Activated CD8-positive, alpha-beta T cell treated with anti-CD3 and anti-CD28 coated beads for 36 hours (primary cell): ENCODE measurements at places on chromosomes 7 and 10.

GRCh38 chr7:103432712-103433111 is 13.3 kb downstream of the SLC26A5 start:
- H3K27me3 ChIP-seq = peaks cover 6% of the 10 kb centered on the region
- no peaks in the 10 kb centered on the region for H3K36me3 ChIP-seq
- no peak overlapping the region for H3K27ac ChIP-seq
- no peaks in the 10 kb centered on the region for H3K4me1 ChIP-seq
- DNase-seq = no peak

- no peak for DNase-seq
- no peaks in the 10 kb centered on the region for H3K36me3 ChIP-seq
- H3K4me3 ChIP-seq = no peak overlapping the region
- H3K27me3 ChIP-seq = peaks cover 39% of the 10 kb centered on the region
- no peak overlapping the region for H3K27ac ChIP-seq
These were observed 247.4 kb downstream of the KIAA1217 start for GRCh38 chr10:24456322-24456721.

GRCh38 chr7:74365322-74366022 is 76.3 kb downstream of the CLIP2 start:
- H3K4me1 ChIP-seq = no peaks in the 10 kb centered on the region
- H3K27me3 ChIP-seq = no peaks in the 10 kb centered on the region
- no peak overlapping the region for H3K4me3 ChIP-seq

DNA sequence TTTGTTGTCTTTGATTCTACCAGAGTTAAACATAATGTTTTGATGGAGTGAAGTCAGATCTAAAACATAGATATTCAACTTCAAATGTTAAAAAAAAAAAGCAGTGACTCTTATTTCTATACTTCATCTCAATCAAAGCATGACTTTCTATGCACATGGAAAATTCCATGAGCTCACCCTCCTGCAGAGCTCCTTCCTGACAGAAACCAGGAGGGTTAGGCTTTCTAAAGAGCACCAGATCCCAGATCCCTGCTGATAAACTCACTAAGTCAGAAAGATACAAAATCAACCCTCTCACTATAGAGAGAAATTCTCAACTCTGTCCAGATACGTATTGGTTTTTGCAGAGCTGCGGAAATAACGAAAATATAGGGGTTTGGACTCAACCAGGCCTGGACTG is 122.6 kb downstream of the FAM107B start:
- H3K27me3 ChIP-seq = no peaks in the 10 kb centered on the region
- no peak overlapping the region for H3K27ac ChIP-seq
- H3K4me3 ChIP-seq = no peak overlapping the region
- H3K4me1 ChIP-seq = peaks cover 58% of the 10 kb centered on the region
- H3K36me3 ChIP-seq = no peaks in the 10 kb centered on the region

DNA sequence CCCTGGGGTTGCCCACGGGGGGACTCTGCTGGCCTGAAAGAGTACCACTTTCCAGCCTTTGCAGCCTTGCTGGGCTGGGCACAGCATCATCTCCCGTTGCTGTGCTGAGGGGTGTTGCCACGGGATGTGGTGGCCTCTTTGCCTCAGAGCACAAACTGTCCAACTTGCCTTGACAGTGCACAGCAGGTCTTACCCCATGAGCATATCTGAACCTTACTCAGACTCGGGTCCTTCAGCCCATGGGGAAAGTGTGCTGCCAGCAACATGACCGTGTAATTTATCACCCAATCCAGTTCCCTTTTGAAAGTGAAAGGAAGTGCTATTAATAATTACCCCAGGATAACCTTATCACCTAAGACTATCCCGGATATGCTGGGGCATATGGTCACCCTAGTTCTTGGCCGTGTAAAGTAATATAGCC is 46.8 kb downstream of the TBXAS1 start:
- no peaks in the 10 kb centered on the region for H3K27me3 ChIP-seq
- peaks cover 2% of the 10 kb centered on the region for H3K4me1 ChIP-seq
- no peaks in the 10 kb centered on the region for H3K36me3 ChIP-seq
- H3K27ac ChIP-seq = no peak overlapping the region

DNA sequence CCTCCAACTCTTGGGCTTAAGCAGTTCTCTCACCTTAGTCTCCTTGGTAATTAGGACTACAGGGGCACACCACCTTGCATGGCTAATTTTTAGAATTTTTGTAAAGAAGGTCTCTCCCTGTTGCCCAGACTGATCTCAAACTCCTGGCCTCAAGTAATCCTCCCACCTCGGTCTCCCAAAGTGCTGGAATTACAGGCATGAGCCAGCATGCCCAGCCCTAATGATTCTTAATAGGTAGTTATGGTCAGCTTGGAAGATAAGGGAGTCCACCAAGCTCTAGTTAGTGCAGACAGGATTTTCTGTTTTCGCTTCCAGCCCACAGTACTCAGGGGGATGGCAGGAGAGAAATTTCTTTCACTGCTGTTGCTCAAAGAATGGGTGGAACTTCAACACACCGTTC is 127.9 kb upstream of the PLXDC2 start:
- H3K27me3 ChIP-seq = no peaks in the 10 kb centered on the region
- no peaks in the 10 kb centered on the region for H3K36me3 ChIP-seq
- H3K27ac ChIP-seq = no peak overlapping the region
- no peaks in the 10 kb centered on the region for H3K4me1 ChIP-seq
- DNase-seq = no peak

- H3K27ac ChIP-seq = no peak overlapping the region
- H3K36me3 ChIP-seq = no peaks in the 10 kb centered on the region
- H3K4me3 ChIP-seq = no peak overlapping the region
- no peaks in the 10 kb centered on the region for H3K4me1 ChIP-seq
- peaks cover 7% of the 10 kb centered on the region for H3K27me3 ChIP-seq
These were observed 28.3 kb upstream of the ELMO1 start for GRCh38 chr7:37476881-37477450.

DNA sequence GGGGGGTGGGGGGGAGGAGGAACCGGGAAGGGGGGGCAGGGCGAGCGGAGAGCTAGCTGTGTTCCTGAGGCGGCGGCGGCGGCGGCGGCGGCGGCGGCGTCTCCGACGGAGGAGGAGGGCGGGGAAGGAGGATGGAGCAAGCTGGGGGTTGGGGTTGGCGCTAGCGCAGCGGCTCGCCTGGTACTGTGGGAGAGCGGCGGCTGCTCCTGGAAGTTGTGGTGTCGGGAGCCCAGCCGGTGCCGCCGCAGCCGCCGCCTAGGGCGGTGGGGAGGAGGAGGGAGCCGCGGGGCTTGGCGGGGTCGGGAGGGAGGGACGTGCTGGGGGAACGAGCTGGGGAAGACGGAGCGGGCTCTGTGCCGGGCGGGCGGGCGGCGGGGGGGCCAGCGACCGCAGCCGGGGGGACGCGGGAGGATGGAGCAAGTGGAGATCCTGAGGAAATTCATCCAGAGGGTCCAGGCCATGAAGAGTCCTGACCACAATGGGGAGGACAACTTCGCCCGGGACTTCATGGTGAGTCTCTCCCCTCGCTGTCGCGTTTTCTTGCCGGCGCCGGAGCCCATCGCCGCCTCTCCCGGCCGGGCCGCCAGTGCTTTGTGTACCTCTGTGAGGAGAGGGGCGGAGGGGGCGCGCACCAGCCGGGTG is at the start of gene PTPN12:
Gene PTPN12 (plus strand): TSS at position 160 of the 642 bp plus-strand sequence. CDS start 252 bp downstream, at position 412.
- no peaks in the 10 kb centered on the region for H3K27me3 ChIP-seq
- H3K36me3 ChIP-seq = no peaks in the 10 kb centered on the region
- peaks cover 13% of the 10 kb centered on the region for H3K4me1 ChIP-seq
- peak within 1 kb of the TSS; percentile 97 for H3K4me3 ChIP-seq

- H3K27me3 ChIP-seq = no peaks in the 10 kb centered on the region
- H3K27ac ChIP-seq = no peak overlapping the region
- peaks cover 6% of the 10 kb centered on the region for H3K4me1 ChIP-seq
- no peak overlapping the region for H3K4me3 ChIP-seq
- no peaks in the 10 kb centered on the region for H3K36me3 ChIP-seq
- no peak for DNase-seq
These were observed 39.9 kb upstream of the HDAC9 start for GRCh38 chr7:18455606-18456005.

- no peaks in the 10 kb centered on the region for H3K36me3 ChIP-seq
- no peaks in the 10 kb centered on the region for H3K4me1 ChIP-seq
- no peak overlapping the region for H3K27ac ChIP-seq
- H3K27me3 ChIP-seq = no peaks in the 10 kb centered on the region
- no peak for DNase-seq
- no peak overlapping the region for H3K4me3 ChIP-seq
These were observed 241.5 kb downstream of the WDR11 start for GRCh38 chr10:121092720-121093095.

GRCh38 chr10:31836569-31837406 is 91.8 kb downstream of the ARHGAP12 start:
- H3K36me3 ChIP-seq = no peaks in the 10 kb centered on the region
- no peak overlapping the region for H3K4me3 ChIP-seq
- no peaks in the 10 kb centered on the region for H3K27me3 ChIP-seq
- H3K4me1 ChIP-seq = peaks cover 5% of the 10 kb centered on the region
- no peak overlapping the region for H3K27ac ChIP-seq

GRCh38 chr10:22624287-22624738 is 90.1 kb downstream of the PIP4K2A start:
- H3K36me3 ChIP-seq = peaks cover 27% of the 10 kb centered on the region
- H3K4me1 ChIP-seq = peaks cover 95% of the 10 kb centered on the region
- H3K4me3 ChIP-seq = peak overlapping the region; percentile 42
- peak overlapping the region; percentile 86 for H3K27ac ChIP-seq
- no peak for DNase-seq
- H3K27me3 ChIP-seq = no peaks in the 10 kb centered on the region

- H3K36me3 ChIP-seq = no peaks in the 10 kb centered on the region
- peaks cover 2% of the 10 kb centered on the region for H3K27me3 ChIP-seq
- DNase-seq = no peak
- H3K27ac ChIP-seq = no peak overlapping the region
These were observed 48.8 kb upstream of the CD36 start for GRCh38 chr7:80589631-80590030.

GRCh38 chr10:11113156-11113555 is 95.5 kb downstream of the CELF2 start:
- H3K27me3 ChIP-seq = no peaks in the 10 kb centered on the region
- DNase-seq = peak; percentile 50
- peak overlapping the region; percentile 26 for H3K27ac ChIP-seq
- no peak overlapping the region for H3K4me3 ChIP-seq

DNA sequence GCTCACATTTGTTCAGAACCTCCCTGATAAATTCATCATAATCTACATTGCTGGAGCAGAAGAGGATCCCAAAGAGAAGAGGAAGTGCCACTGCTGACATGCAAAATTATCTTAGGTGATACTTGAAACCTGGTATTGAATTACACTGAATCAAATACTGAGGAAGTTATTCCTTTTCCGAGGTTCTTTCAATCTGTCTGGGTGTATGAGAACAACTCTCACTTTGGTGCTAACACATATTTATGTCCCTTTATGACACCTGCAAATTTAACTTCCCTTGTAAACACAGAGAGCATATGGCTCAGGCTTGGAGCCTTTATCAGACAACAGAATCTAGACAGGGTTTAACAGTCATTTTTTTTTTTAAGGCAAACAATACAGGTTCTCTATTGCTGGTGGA is 131.4 kb downstream of the SRPK2 start:
- DNase-seq = no peak
- H3K27me3 ChIP-seq = no peaks in the 10 kb centered on the region
- peaks cover 15% of the 10 kb centered on the region for H3K36me3 ChIP-seq
- peaks cover 38% of the 10 kb centered on the region for H3K4me1 ChIP-seq

DNA sequence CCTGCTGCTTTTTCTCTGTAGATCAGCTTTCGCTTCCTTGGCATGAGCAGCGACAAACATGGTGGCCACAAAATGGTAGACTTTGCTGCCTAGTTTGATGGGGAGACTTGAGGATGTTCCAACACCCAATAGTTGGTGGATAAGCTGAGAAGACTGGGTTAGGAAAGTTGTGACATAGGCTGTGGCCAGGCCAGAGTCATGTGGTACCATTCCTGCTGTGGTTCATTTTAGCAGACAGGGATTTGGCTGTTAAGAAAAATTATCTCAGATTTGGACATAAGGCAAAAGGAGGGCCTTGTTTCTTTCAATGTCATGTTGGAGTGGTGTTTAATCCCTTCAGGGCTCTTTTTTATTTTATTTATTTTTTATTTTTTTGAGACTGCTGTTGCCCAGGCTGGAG is 26.6 kb upstream of the FAM180A start:
- H3K36me3 ChIP-seq = no peaks in the 10 kb centered on the region
- peaks cover 9% of the 10 kb centered on the region for H3K27me3 ChIP-seq
- H3K4me3 ChIP-seq = no peak overlapping the region
- H3K4me1 ChIP-seq = no peaks in the 10 kb centered on the region
- H3K27ac ChIP-seq = no peak overlapping the region

GRCh38 chr10:102796407-102797176 is 40.6 kb downstream of the CYP17A1 start:
- peak overlapping the region; percentile 32 for H3K4me3 ChIP-seq
- peak overlapping the region; percentile 80 for H3K27ac ChIP-seq
- peak; percentile 83 for DNase-seq
- peaks cover 13% of the 10 kb centered on the region for H3K36me3 ChIP-seq
- no peaks in the 10 kb centered on the region for H3K27me3 ChIP-seq

DNA sequence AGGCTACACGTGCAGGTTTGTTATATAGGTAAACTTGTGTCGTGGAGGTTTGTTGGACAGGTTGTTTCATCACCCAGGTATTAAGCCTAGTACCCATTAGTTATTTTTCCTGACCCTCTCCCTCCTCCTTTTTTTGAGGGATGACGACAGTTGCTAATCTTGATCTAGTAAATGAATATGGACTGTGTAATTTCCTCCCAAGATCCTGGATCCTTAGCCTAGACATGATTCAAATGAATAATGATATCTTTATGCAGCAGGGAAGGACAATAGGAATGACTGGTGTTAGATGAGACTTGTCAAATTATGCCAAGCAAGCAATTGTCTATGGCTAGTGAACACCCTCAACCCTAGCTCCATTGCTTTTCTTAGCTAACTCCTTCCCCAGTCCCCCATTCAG is 156.2 kb downstream of the PLPP4 start:
- no peak for DNase-seq
- H3K27ac ChIP-seq = no peak overlapping the region
- H3K27me3 ChIP-seq = no peaks in the 10 kb centered on the region

DNA sequence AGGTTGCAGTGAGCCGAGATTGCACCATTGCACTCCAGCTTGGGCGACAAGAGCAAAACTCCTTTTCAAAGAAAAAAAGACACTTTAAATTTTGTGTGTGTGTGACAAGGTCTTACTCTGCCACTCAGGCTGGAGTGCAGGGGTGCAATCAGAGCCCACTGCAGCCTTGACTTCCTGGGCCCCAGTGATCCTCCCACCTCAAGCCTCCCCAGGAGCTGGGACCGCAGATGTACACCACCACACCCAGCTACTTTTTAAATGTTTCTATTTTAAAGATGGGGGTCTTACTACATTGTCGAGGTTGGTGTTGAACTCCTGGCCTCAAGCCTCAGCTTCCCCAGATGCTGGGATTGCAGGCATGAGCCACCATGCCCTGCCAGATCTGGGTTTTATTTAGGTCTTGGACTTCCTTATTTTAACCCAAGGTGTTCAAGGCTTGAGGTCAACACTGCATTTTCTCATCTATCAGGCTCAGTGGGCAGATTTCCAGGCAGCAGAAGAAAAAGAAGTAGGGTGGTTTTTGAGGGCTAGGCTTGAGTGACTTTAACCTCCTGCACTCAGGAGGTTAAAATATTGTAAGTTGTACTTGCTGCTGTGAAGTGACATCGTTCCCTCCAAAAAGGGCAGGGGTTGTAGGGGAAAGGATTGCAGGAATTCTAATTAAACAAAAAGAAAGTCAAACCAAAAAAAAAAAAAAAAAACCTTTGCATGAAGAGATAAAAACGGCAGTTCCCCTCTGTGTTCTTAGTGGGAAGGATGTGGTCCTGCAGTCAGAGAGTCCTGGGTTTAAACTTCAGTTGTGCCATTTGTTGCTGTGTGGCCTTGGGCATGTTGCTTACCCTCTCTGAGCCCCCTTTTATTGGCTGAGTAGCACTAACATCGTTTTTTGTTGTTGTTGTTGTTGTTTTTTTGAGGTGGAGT is 71.5 kb downstream of the CARD11 start:
- peaks cover 38% of the 10 kb centered on the region for H3K36me3 ChIP-seq
- H3K4me3 ChIP-seq = no peak overlapping the region
- no peaks in the 10 kb centered on the region for H3K27me3 ChIP-seq
- H3K27ac ChIP-seq = peak overlapping the region; percentile 79
- H3K4me1 ChIP-seq = peaks cover 33% of the 10 kb centered on the region
